ENCODE measurements at places on chromosomes 5 and 9.

DNA sequence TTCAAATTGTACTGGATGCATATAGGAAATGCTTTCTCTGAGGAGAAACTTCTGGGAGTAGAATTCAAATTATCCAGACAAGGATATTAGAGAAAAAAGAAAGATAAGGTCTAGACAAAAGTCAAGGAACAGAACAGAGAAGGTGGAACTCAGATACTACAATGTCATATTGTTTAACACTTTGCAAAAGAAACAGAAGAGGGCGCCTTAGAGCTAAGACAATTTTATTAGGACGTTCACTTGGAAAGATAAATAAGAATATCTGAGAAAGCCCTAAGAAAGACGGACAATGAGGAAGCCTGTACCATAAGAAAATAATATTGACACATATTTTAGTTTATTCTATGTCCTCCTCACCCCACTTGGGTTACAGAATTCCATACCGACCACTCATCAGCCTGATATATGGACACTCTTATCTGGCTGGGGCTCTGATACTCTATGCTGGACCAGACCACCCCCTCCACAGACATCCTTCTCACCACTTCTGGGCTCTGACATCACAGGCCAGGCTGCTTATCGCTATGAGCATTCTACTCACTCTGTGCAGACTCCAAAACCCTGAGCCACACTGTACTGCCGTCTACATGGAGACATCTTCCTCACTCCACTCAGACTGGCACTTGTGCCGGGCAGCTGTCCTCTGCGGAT lies 9.1 kb upstream of the AK3 start:
- DNase-seq, result peak; percentile 45

DNA sequence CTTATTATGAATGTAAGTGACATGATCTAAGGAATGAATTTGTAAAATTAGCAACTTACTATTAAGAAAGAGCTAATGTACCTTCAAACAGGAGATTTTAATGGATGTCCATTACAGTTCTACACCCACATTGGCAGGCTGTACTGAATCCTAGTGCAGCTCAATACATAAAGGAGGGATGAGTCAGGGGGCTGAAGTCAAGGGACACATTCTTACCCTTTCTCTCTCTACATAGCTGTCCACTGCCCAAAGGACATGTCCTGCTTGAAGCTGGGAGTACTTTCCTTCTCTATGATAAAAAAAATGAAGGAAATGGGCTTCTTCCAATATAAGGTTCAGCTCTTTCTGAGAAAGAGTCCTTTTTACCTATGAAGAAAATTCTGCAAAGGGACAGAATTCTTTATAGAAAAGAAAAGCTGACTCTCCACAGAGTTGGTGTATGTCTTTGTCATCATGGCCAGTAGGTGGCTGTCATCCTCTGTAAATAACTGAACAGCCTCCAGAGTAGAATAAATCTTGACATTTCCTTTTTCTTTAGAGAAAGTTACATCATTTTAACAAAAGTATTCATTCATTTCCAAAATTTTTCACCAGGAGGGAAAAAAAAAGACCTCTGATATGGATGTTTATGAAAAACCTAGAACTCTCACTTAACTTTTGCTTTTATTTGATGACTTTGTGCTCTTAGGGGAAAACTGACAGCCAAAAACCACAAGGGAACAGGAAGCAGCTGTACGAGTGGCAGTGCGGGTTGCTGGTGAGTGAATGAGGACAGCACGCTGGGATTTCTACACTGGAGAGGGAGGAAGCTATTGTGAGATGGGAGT lies 13.1 kb upstream of the IFNA14 start:
- DNase-seq, result no peak

GRCh38 chr9:101861472-101861871 lies 123.0 kb upstream of the GRIN3A start:
- DNase-seq, result no peak

DNA sequence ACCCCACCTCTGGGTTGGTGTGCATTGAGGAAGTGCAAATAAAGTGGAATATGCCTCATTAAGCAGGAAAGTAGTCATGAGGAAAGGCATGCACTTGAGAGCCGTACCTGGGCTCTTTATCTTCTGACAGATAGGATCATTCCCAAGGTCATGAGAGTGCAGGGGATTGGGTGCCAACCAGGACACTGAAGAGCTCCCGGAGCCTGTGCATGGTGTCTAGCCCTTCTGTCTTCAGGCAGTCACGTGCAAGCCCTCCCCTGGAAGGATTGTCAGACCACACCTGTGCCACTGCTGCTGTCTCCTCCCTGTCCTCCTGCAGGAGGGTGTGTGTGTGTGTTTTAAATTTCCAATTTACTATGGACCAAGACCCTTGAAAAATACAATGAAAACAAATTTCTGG lies 69.6 kb downstream of the PDE8B start:
- no peak for DNase-seq

DNA sequence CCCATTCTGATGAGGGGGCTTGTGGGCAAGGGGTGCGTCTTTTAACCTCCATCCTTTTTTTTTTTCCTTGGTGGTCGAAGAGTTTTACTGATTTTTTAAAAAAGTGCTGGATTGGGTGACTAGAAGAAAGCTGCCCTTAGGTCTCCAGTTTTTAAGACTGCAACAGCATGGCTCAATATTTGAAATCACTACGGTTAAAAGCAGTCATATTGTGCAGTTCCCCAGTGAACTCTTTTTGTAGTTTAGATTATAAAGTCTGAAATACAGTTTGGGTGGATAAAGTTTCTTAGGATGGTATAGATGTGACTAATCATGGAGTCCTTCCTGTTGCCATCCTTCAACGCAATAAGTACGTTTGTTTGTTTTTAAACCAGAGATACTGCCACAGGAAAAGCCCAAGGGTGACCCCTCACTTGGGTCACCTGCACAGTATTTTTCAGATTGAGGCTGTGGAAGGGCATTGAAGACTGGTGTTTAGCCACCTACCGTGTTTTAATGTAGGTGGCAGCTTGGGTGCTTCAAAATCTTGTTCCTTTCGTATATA lies 520 bp upstream of the DHFR start:
- peak; percentile 29 for DNase-seq

DNA sequence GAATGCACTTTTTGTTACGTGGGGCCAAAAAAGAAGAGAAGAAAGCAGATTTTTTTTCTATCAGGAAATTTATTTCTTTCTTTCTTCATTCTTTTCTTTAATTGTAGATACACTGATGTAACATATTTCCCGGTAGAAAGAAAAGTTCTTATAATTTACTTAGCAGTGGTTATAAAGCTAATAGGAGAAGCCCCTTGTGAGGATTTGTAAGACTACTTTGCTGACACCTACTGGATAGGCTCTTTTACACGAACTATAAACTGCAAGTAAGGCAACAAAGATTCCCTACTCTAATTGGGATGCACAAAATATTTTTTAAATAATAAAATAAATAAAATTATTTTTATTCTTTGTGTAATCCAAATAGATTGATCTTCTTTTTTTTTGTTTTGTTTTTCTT lies 284.4 kb downstream of the DNAH5 start:
- no peak for DNase-seq

DNA sequence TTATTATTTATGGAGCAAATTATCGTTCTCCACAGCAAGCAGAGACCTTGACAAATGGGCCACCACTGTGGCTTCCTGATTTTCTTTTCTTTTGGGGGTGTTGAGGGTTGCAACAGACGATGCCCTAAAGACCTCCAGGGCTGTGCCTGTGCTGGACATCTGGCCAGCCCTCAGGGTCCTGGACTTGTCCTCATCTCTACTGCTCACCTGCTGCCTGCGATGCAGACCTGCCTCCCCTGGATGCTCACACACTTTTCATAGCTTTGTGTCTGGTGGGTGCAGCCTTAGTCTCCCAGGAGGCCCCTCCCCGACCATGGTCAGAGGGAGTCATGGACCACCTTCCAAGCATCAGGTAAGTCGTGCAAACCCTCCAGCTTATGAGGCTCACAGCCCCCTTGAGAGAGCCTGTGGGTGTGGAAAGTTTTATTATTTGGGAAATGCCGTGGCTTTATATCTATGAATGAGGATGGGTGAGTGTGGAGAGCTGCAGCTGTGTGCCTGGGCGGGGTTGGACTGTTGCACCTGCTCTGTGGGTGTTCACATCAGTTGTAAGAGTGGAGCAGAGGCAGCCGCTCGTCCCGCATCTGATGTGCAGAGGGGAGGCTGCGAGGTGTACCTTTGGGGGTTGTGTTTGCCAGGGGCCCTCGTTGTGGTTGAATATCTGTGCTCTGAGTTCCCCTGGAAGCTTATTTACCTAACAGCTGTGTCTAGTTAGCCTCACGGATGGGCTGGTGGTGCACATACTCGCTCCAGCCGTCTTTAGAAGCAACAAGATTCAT lies 126.3 kb upstream of the IRX4 start:
- DNase-seq, result no peak

DNA sequence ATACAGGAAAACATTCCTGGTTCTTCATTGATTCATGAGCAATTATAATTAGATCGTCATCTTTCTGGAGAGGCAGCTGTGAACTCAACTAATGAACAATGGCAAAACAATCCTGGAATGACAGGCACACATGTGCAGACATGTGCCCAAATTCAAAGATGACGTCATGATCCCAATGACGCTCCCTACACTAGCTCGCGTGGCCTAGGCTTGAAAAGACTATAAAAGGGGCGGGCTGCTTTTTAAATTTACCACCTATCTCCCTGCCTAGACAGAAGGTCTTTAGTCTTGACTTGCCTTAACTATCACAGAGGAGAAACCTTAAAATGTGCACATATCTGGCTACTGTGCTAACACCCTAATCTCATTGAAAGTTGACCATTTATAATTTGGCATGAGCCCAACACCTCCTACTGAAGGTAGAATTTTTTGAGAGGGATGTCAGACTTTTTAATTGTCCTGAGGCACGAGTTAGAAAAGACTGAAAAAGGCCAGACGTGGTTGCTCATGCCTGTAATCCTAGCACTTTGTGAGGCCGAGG lies 88.2 kb downstream of the PRRT1B start:
- DNase-seq, result no peak

DNA sequence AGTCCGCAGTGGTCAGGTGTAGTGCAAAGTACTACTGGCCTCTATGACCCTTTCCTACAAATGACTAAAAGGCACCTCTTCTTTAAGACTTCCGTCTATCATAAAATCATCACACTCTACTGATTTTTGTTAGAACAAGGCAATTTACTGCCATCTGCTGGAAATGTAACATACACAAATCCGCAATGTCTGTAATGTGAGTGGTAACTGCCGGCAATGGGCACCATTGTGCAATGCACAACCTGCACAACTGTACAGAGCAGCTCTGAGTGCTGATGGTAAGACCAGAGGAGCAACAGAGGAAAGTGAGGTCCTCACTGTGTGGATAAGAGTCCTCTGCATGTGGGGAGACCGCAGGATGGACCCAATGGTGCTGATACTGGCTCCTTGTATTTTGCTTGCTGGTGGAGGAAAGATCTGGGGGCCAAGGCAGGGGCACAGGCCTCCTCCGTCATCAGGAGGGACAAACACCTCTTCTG lies 103.7 kb downstream of the ATPSCKMT start:
- no peak for DNase-seq

DNA sequence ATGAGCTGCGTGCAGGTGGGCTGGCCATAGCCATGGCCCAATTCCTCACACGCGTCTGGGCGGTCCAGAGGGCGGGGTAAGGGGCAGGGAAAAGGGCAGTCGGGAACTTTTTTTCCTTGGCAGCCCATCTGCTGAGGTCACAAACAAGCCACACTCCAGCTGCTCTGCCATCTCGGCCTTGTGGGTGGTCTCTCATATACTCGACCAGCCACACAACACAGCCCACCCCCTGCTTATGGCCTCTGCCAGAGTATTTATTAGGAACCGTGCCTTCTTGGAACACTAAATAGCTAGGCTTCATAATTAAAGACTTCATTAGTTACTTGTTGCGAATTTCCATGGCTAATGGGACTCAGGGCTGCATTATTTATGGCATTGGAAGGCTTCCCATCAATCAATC lies 98.5 kb upstream of the LHFPL2 start:
- DNase-seq, result no peak

GRCh38 chr5:178283520-178283919 lies 50.9 kb upstream of the PHYKPL start:
- no peak for DNase-seq

DNA sequence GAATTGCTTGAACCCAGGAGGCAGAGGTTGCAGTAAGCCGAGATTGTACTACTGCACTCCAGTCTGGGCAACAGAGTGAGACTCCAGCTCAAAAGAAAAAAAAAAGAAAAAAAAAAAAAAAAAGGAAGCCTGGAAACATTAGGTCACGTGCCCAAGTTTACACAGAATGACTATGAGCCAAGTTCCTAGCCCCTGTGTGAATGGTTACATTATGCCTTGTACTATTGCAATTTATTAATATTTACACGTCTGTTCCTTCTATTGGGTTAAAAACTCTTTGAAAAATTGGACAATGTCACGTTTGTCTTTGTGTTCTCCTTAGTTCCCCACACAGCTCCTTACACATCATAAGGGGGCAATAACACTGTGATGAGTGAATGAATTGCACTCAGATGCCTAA lies 33.5 kb upstream of the SLC28A3 start:
- no peak for DNase-seq

DNA sequence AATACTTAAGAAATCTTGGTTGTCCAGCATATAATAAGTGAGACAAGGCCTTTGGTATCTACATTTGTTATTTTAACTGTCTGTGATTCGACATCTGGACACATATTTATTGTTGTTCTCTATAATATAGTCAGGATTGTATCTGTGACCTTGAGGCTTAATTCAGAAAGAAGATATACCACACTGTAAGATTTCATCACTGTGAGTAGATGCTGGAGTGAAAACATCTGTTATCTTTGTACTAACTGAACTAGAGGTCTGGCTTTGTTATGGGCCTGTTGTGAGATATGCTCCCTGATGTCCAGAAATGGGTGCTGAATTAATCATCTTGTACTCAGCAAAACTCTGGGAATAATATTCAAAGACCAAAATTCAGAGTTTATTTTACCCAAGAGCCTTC lies 148.5 kb downstream of the ISOC1 start:
- DNase-seq, result no peak

GRCh38 chr9:136148766-136149165 lies 30.1 kb upstream of the TMEM250 start:
- no peak for DNase-seq

GRCh38 chr5:1431896-1432295 lies 13.3 kb downstream of the SLC6A3 start:
- no peak for DNase-seq
